ENCODE measurements at places on chromosomes 5 and 9.

- DNase-seq: peak; percentile 5
Measured at GRCh38 chr5:84642795-84643194, 258.1 kb upstream of the EDIL3 start.

- no peak for DNase-seq
Measured at GRCh38 chr5:36535859-36536615, 70.4 kb upstream of the SLC1A3 start.

DNA sequence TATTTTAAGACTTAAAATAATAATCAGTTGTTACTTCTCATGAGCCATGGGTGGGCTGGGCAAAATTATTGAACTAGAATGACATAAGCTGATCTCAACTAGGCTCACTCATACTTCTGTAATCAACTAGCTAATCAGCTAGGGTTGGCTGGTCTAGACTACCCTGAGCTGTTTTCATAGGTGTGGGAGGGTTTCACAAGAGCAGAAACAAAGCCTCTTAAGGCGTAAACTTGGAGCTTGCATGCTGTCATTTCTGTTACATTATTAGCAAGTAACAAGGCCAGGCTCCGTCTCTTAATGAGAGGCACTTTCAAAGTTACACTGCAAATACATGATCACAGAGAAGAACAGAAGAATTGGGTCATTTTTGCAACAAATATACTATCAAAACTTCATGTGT, 57.2 kb upstream of the GHR start:
- DNase-seq: no peak

GRCh38 chr5:147113967-147114366, 120.9 kb upstream of the STK32A start:
- no peak for DNase-seq

DNA sequence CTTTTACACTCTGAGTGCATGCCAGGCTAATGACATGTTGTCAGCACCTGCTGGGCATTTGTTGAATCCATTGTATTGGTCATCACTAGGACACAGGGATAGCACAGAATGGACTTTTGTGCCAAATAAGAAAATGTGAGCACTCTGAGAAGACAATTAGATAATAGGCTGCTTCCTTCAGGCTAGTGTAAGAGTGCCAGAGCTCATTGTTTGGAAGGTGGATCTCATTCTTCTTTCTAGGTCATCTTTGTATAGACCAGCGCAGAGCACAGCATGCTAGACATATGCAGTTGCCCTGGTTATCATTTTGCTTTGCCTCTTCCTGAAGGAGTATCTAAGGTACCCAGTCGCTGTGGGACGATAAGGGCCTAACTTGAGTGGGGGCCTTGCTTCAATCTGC, 493.4 kb upstream of the COX7C start:
- no peak for DNase-seq

GRCh38 chr9:132283863-132284262, 70.9 kb downstream of the SETX start:
- no peak for DNase-seq

DNA sequence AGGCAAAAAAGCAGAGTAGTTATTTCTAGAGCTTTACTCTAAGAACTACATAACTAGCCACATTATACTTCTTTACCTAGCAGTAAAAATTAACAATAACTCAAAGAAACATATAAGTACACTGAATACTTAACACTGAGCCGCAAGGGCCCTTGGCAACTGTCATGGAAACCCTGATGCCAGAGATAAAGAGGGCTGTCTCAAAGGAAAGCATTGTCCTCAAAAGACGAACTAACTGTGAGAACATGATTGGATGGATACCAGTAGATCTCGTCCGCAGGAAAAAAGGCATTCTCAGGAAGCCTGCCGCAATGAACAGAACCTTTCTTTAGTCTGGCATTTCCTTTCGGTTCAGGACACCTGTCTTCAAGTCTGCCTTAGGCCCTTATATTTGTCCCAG, 379.0 kb upstream of the SLC30A5 start:
- DNase-seq: no peak

- DNase-seq: peak; percentile 20
Measured at GRCh38 chr5:103218164-103218563, 40.4 kb upstream of the MACIR start.

- no peak for DNase-seq
Measured at GRCh38 chr5:6466975-6467567, 18.4 kb downstream of the UBE2QL1 start.

DNA sequence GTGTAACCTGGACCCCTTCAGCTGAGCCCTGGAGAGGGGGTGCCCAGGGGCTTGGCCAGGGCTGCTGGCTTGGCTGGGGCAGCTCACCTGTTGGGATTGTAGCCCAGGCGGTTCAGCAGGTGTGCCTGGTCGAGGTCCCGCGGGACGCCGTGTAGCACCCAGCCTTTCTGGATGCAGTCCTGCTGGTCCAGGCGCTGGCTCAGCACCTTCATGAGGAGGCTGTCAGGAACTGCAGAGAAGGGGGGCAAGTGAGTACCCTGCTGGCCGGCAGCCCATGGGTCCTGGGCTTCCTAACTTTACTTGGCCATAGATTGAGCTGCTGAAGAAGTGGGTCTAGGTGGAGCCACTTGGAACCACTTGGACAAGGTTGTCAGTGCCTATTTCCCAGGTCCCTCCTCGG, 85.5 kb downstream of the AK8 start:
- no peak for DNase-seq

- DNase-seq: no peak
Measured at GRCh38 chr9:130226112-130226511, 39.4 kb upstream of the HMCN2 start.

GRCh38 chr9:109026306-109026705, 13.0 kb upstream of the CTNNAL1 start:
- no peak for DNase-seq

Measured in HS-27A (cell line).